ENCODE measurements at places on chromosomes 5 and 9. TPM values are rescaled to one million over a fixed set of nuclear protein-coding genes. Genes with fewer than 3 reads are reported as not detected.

DNA sequence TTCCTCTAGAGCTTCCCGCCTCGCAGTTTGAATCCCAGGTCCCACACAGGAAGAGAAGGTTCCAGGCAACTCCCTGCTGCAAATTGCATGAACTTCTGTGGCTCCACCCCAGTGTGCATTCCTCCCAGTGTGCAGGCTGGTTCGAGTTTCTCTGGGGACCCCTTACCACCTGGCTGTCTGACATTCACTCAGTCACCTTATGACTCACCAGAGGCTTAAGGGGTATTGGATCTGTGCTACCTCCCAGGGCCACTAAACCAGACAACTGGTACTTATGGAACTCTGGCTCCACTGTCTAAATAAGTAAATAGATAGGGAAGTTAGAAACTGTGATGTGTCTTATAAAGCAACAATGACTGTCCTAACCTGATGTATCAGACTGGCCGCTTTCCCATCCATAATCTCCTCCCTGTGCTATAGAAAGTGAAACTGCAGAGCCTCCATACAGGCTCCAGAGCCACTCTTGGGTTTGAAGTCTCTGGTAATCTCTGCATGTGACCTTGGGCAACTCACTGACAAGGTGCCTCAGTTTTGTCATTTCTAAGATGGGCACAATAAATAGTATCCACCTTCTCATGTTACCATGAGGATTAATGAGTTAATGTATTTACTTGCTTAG lies 720.6 kb downstream of the SEMA5A start:
- H3K27ac ChIP-seq: no peak overlapping the region
- no peak overlapping the region for H3K4me3 ChIP-seq
- H3K27me3 ChIP-seq: no peaks in the 10 kb centered on the region
- no peak for DNase-seq
- H3K36me3 ChIP-seq: no peaks in the 10 kb centered on the region

DNA sequence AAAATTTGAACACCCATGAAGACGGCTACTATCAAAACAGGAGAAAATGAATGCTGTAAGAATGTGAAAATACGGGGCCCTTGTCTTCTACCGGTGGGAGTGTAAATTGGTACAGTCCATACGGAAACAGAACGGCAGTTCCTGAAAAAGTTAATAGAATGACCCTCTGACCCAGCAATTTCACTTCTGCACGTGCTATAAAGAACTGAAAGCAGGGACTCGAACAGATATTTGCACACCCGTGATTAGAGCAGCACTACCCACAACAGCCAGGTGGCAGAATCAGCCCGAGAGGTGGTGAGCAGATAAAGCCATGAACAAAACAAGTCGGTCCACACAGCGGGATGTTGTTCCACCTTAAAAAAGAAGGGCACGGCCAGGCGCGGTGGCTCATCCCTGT lies 22.6 kb upstream of the SLC12A7 start:
- H3K27ac ChIP-seq: peak overlapping the region; percentile 57
- no peak for DNase-seq
- H3K4me1 ChIP-seq: peaks cover 48% of the 10 kb centered on the region
- no peak overlapping the region for H3K4me3 ChIP-seq

DNA sequence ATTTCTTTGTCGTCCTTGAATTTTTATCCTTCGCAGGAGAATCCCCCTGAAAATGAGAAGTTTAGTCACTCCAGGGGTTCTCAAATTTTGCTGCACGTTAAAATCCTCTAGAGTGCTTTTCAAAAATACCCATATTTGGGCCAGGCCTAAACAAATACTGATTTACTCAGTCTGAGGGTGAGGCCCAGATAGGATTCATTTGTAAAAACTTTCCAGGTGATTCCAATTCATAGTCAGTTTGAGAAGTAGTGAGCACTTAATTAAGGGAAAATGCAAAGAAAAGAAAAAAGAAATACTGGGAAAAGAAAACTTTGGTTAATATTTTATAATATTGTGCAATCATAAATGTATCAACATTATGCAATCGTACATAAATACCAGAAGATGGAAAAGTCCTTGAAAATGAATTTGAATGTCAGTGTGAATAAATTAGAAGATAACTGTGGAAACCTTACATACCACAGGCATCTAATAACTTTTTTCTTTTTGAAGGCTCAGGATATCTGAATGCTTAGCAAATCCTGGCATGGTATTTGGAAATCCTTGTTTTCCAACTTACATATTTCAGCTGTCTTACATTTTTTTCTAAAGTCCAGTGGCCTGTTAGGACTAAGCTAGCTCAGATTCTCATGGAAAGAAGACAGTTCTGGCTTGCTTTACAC lies 116.5 kb upstream of the DAPK1 start:
- no peak for DNase-seq
- H3K27ac ChIP-seq: no peak overlapping the region
- H3K27me3 ChIP-seq: no peaks in the 10 kb centered on the region
- H3K4me1 ChIP-seq: no peaks in the 10 kb centered on the region
- no peak overlapping the region for H3K4me3 ChIP-seq

GRCh38 chr5:57102189-57102904 lies 71.5 kb upstream of the GPBP1 start:
- H3K27me3 ChIP-seq: no peaks in the 10 kb centered on the region
- H3K27ac ChIP-seq: no peak overlapping the region
- no peaks in the 10 kb centered on the region for H3K4me1 ChIP-seq
- DNase-seq: no peak

GRCh38 chr5:157214415-157214814 lies 33.8 kb downstream of the ITK start:
- no peak for DNase-seq
- H3K4me1 ChIP-seq: no peaks in the 10 kb centered on the region
- H3K4me3 ChIP-seq: no peak overlapping the region
- no peaks in the 10 kb centered on the region for H3K27me3 ChIP-seq
- H3K36me3 ChIP-seq: no peaks in the 10 kb centered on the region
- no peak overlapping the region for H3K27ac ChIP-seq

DNA sequence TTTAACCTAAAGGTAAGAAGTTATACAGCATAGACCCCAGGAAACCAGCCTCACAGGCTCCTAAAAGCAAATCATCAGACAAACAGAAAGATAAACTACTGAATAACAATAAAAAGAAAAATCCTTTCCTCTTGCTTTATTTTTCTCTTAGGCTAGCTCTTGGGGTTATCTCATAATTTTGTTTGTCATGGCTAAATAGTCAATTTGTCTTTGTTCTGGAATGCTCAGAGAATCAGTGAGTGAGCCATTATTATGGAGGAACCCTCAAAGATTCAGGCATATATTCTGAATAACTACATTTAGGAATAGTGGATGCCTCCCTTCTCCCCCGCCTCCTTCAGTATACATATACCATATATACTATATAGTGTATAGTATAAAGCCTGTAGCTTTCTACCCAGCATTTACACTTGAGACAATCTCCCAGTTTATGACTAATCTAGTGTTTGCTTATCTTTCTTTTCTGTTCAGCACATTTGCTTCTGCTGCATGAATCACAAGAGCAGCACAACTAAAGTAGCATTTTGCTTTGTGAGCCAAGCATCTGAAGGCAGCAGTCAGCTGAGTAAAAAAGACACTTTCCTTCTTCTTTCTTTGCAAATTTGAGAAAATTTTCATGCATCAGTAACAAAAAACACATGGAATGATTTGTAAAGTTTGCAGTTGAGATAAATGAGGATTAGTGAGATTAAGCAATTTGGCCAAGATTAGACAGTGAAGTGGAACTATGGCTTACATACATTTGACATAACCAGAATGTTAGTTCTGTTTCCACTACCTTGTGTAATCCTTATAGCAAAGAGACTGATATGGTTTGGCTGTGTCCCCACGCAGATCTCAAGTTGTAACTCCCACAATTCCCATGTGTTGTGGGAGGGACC lies 45.3 kb upstream of the PPP3R2 start:
- no peak overlapping the region for H3K27ac ChIP-seq
- H3K27me3 ChIP-seq: no peaks in the 10 kb centered on the region
- DNase-seq: no peak
- no peak overlapping the region for H3K4me3 ChIP-seq
- no peaks in the 10 kb centered on the region for H3K4me1 ChIP-seq
- no peaks in the 10 kb centered on the region for H3K36me3 ChIP-seq

DNA sequence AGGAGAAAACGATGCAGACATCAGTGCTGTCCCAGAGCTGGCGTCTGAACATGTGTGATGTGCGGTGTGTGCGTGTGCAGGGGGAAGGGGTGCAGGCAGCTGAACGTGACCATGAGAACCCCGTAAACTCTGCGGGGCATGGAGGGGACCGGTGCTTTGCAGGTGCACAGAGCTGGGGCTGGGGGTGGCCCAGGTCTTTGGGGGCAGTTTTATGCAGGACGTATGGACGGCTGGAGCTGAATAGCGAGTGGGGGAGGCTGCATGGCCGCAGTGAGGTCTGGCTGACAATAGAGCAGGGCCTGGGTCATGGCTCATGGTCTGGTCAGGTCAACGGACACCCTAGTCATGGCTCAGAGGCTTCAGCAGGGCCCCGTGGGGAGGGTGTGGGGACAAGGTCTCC lies 3.3 kb upstream of the EXOC3 start:
- H3K27me3 ChIP-seq: no peaks in the 10 kb centered on the region
- no peak overlapping the region for H3K4me3 ChIP-seq
- no peak overlapping the region for H3K27ac ChIP-seq
- H3K36me3 ChIP-seq: no peaks in the 10 kb centered on the region

- no peak for DNase-seq
- no peak overlapping the region for H3K27ac ChIP-seq
- no peaks in the 10 kb centered on the region for H3K36me3 ChIP-seq
- no peak overlapping the region for H3K4me3 ChIP-seq
- H3K27me3 ChIP-seq: no peaks in the 10 kb centered on the region
These were observed 581.8 kb downstream of the ACTL7B start for GRCh38 chr9:108273988-108274387.

DNA sequence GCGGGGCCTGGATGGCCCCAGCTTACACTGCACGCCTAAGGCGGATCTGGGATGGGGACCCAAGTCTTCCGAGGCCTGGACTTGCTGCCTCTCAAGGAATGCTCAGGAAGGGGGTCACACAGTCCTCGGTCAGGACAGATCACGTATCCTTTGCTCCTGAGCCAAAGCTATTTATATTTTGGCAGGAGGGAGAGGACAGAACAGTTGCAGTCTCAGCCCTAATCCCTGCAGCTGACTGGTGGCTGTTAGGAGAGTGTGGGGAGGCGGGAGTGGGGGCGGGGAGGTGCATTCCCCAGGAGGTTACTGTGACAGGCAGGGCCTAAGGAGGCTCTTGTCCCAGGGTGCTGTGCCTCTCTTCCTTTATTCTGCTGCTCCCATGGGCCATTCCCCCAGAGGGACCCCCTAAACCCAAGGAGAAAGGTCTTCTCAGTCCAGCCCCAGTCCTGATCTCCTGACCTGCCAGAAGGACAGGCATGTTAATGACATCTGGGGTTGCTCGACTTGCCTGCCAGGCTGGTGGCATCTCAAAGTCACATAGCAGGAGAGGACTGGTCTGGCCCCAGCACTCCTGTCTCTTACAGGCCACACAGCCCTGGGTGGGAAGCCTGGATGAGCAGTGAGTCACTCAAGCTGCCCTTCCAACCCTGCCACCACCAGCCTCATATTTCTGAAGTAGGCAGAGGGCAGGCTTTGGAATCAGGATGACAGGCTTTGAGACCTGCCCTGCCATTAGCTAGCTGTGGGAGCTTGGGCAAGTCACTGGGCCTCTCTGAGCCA lies 51.9 kb downstream of the COL27A1 start:
- no peaks in the 10 kb centered on the region for H3K27me3 ChIP-seq
- H3K36me3 ChIP-seq: no peaks in the 10 kb centered on the region
- DNase-seq: no peak

DNA sequence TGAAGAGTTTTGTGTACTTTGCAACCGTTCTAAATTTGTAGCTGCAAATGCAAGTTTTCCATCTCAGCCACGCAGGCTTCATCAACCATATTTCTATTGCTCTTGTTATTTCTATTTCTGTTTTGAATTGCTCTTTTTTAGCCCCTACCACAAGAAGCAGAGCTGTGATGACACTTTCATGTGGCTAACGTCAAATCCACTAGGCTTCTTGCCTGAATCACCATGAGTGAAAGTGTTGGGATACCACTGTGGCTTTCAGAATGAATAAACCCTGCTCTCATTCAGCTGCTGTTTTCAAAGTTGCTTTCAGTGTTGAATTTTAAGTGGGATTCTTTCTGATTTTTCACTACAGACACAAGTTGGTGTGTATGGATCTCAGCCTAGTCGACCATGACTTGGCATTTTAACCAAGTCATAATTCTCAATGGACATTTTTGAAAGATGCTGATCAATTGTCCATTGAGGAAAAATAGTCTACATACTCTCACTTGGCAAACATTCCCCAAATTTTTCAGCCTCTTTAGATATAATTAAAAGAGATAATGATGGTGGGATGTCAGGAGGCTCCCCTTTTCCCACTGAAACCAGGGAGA lies 41.0 kb upstream of the MTAP start:
- no peaks in the 10 kb centered on the region for H3K36me3 ChIP-seq
- H3K27ac ChIP-seq: no peak overlapping the region
- H3K4me1 ChIP-seq: no peaks in the 10 kb centered on the region
- DNase-seq: no peak
- H3K27me3 ChIP-seq: no peaks in the 10 kb centered on the region

DNA sequence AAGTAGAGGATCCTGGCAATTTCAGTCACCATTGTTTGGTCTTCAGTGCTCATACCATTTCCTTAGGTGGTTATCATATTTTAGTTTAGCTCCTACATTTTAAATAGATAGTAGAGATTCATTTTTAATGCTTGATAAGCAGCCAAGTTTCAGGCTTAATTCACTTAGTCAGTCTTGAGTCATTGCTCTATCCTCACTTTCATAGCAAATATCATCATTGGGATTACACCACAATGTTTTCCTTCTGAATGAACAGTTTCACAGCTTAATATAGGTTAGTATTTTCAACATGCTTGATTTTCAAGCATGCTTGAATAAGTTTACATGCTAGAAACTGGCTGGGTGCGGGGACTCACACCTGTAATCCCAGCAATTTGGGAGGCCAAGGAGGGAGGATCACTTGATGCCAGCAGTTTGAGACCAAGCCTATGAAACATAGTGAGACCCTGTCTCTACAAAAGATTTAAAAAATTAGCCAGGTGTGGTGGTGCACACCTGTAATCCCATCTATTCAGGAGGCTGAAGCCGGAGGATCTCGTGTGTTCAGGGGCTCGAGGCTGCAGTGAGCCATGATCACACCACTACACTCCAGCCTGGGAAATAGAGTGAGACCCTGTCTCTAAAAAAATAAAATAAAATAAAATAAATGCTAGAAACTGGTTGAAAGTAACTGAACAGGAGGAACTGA lies 339.9 kb downstream of the ADGRV1 start:
- no peaks in the 10 kb centered on the region for H3K27me3 ChIP-seq
- no peaks in the 10 kb centered on the region for H3K4me1 ChIP-seq
- DNase-seq: no peak

- no peak within 1 kb of the TSS for H3K27ac ChIP-seq
- no peak within 1 kb of the TSS for H3K4me3 ChIP-seq
- H3K4me1 ChIP-seq: no peaks in the 10 kb centered on the region
These were observed at the start of gene PCDHA2 for GRCh38 chr5:140794595-140795258. Gene PCDHA2 (plus strand): TSS chr5:140794852.

The C5orf63 gene
- 9.8 TPM for total RNA-seq

The LCNL1 gene
- total RNA-seq: 0.82 TPM

The PLPPR1 gene
- not detected for total RNA-seq

The RGS3 gene
- total RNA-seq: 15.1 TPM

The GPR150 gene
- 0.54 TPM for total RNA-seq

The PCDHB2 gene
- total RNA-seq: 12.8 TPM

The SPARC gene
- total RNA-seq: 228 TPM

Measured in Panc1 (cell line).